Stimulated activated CD8-positive, alpha-beta memory T cell treated with anti-CD3 and anti-CD28 coated beads, Interleukin-4, amount 100 ng/mL, for 48 hours (primary cell): ENCODE measurements at places on chromosomes 4 and X.
A peak's percentile ranks its signal among the peaks of the same experiment; 100 is the strongest.

- no peak for DNase-seq
Measured at GRCh38 chrX:101564651-101565050, 14.3 kb downstream of the ARMCX1 start.

- DNase-seq: peak; percentile 87
Measured at GRCh38 chrX:46978341-46979291, 66.4 kb downstream of the JADE3 start.

- no peak for DNase-seq
Measured at GRCh38 chr4:181364504-181364903, 878.7 kb upstream of the TENM3 start.

DNA sequence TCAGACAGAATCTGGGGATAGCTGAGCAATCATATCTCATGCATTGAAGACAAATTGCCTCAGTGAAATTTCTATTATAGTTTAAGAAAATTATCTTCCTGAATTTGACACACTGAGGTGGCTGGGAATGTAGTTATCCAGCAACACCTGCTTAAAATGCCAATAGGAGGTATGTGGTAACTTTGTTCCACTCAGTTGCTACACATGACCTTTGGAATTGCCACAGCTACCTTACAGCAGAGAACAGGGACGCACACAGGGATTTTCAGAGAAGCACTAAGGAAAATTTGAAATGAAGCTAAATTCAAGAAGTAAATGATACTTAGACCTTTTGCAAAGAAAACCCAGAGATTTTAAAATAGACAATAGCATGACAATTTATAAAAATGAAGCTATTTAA lies 264.6 kb downstream of the IL1RAPL1 start:
- DNase-seq: no peak

DNA sequence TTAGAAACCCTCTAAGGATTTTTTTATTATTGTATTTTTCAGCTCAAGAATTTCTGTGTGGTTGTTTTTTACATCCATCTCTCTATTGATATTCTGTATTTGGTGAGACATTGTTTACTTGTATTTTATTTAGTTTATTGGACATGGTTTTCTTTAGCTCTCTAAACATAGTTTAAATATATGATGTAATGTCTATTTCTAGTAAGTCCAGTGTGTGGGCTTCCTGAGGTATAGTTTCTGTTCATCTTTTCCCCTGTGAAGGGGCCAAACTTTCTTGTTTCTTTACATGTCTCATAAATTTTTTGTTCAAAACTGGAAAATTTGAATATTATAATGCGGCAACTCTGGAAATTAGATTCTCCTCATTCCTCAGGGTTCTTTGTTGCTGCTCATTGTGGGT lies 28.2 kb upstream of the ATRX start:
- DNase-seq: no peak

DNA sequence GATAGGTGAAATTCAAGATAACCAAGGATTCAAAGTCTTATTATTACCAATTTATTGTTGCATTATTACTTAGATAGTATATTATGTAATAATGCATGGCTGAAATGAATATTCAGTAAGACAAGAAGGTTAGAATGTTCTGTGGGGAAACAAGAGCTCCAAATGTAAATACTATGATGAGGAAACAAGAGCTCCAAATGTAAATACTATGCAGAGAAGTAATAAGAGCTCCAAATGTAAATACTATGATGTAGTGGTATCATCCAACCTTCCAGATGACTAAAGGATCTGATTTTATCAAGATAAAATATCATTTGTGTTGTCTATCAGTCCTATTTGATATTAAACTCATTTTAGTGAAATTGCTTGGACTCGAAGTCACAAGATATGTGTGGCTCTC lies 82.2 kb upstream of the PCDH18 start:
- DNase-seq: no peak

GRCh38 chrX:39477762-39478120 lies 620.0 kb downstream of the BCOR start:
- peak; percentile 24 for DNase-seq

- no peak for DNase-seq
Measured at GRCh38 chrX:129549124-129549523, 9.1 kb downstream of the OCRL start.

DNA sequence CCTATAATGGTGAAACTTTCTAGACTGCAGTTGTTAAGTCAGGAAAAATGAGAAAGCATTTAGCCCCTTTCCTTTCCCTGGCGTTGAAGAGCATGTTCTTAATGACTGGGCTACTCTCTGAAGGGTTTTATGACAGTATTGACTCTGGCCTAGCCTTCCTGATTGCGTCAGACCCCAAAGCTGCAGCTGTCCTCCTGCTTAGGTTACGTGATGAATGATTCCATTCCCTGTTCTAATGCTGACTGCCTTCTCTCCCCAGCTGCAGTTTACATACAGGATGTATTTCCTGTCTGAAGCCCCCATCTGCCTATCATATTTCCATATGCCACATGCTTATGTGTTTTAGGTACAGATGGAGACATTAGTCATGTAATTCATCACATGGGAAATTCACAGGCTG lies 105.8 kb upstream of the EGFL6 start:
- DNase-seq: no peak

DNA sequence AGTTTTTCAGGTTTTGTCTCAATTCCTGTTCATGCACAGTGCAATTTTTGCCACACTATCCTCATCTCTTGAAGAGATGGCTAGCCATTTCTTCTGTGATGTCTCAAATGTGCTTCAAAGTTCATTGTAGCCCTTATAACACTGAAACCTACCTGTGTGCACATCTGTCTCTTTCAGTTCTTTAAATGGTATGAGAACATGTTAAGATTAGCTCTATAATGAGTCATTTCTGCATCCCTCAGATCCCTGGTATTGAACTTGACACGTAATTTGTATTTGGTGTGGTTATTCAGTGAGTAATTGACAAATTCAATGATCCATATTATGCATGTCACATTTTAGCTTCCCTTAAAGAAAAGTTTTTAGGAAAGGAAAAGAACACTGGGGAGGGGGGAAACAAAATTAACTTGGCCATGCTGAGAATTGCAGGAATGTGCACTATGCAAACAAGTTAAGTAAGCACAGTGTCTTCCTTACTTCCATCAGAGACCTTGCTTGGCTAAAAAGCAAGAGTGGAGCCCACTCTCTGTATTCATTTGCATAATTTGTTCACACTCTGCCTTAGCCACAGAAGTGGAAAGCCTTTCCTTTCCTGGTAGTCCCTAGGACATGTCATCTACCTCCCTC lies 659.8 kb upstream of the MAGEB2 start:
- DNase-seq: no peak

DNA sequence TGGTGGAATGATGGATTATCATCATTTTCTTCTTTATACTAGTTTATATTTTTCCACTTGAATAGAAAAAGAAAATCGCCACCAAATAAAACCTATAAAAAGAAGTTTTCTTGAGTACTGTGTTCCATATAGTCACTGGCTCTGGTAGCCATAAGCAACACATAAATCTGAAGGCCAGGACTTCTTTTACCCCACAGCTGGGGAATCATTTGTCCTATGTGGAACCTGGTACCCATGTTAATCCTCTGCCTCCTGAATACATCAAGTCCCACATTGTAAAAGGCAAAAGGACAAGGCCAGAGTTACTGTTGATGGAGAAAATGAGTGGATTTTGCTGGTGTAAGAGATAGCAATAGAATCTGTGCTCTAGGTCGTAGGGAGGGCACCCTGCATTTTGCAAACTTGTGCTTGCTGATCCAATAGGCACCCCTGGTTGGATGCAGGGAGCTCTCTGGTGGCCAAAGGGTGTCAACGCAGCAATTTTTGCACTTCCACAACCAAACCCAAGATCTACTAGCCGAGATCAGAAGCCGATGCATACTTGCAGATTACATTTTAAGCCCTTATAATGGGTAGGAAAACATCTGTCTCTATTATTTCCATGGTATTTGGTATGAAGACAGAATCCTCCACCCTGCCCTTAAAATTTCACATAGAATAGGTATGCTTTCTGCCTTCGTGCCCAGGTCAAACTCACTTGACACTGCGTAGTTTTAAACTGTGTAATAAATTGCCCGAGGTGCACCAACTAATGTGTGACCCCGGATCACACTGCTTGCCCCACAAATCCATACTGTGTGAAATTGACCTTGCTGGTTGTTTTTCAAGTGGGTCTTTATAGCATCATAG lies 146.2 kb upstream of the SCML1 start:
- DNase-seq: peak; percentile 40

DNA sequence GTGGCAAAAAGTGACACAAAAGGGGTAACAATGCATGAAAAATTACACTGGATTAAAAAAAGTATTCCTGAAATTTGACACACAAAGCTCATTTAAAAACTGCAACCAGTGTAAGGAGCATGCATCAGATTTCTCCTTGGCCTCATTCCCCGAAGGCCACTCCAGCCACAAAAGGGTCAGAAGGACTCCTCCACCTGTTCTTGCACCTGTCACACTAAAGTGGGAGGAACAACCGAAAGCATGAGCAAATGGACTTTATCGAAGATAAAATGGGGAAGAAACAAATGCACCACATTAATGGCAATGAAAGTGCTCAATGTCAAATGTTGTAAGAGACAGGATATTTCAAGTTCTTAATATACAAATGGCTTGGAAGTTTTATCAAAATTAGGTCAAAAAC lies 88.2 kb downstream of the ADGRA3 start:
- DNase-seq: no peak

DNA sequence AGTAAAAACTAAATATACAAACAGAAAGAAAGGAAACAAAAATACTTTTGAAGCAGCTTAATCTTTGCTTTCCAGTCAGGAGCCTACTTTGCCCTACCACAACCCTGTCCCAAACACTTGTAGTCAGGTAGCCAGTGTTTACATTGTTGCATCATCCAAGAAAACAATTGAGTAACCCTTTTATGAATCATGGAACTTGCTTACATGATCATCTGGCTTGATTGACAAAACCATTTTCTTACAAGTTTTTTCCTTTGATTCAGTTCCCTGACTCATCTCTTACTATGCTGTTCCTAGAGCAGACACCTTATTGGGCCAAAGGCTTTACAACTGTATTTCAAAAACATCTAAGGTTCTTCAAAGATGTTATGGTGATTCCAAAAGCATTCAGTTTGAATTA lies 740.1 kb downstream of the KLHL13 start:
- no peak for DNase-seq

DNA sequence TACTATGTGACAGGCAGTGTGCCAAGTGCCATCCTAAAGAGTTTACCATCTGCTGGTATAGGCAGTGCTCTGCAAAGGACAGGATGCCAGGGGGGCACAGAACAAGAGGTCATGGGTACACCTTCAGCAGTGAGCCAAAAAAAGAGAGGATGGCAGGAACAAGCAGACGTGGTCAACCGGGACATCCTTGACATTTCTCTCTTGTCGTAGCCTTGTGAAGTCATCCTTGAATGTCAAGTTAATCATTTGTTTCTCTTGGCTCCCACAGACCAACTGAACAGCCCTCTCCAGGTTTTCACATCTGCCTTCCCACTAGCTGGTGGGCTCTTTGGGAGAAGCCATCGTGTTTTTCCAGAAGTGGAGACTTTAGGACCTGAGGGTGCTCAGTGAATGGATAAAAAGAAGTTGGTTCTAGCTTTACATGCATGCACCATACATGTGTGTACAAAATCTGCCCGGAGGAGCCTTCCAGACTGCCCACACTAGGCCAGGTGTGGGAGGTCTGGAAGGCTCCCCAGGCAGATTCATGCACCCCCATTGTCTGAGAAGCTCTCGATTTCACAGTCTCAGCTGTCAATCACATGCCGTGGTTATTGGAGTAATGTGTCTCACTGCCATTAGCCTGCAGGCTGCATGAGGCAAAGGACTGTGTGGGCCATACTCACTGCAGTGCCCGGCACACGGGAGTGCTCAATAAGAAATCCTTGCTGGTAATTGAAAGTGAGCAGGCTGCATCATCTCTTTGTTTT lies 16.4 kb downstream of the PNMA6F start:
- DNase-seq: no peak

- DNase-seq: no peak
Measured at GRCh38 chr4:15515106-15515505, 45.4 kb downstream of the CC2D2A start.

- DNase-seq: no peak
Measured at GRCh38 chr4:87734936-87735335, 64.4 kb upstream of the IBSP start.

GRCh38 chr4:8093587-8094274 lies 64.9 kb downstream of the ABLIM2 start:
- DNase-seq: no peak

- DNase-seq: peak; percentile 34
Measured at GRCh38 chrX:109732017-109732801, 848 bp downstream of the ACSL4 start.

DNA sequence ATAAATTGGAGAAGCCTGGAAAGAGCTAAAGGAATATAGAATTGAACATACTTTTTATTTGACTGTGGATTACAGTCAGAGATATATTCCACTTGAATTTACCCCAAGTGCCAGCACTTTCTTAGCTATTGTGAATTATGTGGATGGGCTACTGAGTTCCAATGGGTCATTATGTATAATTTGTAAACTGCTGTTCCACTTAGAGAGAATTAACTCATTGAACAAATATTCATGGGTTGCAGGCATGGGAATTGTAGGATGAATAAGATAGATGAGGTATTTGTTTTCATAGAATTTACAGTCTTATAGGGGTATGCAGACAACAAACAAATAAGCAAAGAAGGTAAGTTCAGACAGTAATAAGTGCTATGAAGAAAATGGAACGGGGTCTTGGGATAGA lies 195.7 kb downstream of the SHROOM3 start:
- no peak for DNase-seq

DNA sequence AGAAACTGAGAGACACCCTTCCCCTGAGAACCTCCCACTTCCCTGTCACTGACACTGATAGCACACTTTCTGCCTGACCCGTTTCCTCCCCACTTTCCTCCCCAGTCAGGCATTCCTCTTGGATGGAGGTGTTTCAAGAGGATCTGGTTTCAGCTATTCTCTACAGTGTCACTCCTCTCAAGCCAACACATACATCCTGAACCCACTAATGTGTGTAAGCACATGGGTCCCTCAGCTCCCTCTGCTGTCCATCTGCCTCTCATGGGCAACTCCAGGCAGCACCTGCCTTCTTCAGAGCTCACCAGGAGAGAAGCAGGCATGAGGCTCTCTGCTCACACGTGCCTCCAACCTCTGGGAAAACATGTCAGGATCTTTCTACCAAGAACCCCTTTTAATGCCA lies 207.6 kb downstream of the NAF1 start:
- no peak for DNase-seq

DNA sequence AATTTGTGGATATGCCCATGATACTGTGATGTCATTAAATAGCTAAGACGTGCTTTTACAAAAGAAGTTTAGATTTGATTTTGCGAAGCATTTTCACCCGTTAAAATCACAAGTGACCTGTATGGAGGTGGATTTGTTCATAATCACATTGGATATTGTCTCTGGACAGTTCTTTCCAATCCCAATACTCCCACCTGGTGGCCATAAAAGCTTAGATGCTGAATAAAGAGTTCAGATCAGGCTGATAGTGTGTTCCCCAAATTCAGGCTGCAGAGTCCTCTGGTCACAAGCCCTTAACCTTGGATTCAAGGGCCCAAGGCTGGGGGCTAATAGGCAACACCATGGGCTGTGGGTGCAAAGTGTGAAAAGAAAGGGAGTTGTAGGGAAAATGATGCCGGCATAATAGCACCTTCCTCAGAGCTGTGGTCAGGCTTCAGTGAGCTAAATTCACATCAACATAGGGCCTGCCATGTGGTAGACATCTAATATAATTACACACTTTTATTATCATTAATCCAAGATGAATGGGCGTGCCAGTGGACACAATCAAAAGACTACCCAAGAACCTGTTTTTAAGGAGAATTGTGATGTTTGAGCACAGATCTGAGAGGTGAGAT lies 28.1 kb downstream of the SMIM43 start:
- no peak for DNase-seq
